K562 (cell line): ENCODE measurements at places on chromosomes 7 and 10.

GRCh38 chr7:70051726-70052125, 453.5 kb downstream of the AUTS2 start:
- no peak for DNase-seq

- DNase-seq: peak; percentile 29
These were observed 328.9 kb upstream of the KCND2 start for GRCh38 chr7:119943942-119944600.

- no peak for DNase-seq
These were observed 7.1 kb downstream of the COBL start for GRCh38 chr7:51309361-51310130.

- no peak for DNase-seq
These were observed 23.9 kb downstream of the CUL1 start for GRCh38 chr7:148722340-148723165.

- peak; percentile 23 for DNase-seq
These were observed 37.2 kb downstream of the CLEC2L start for GRCh38 chr7:139560678-139561077.

DNA sequence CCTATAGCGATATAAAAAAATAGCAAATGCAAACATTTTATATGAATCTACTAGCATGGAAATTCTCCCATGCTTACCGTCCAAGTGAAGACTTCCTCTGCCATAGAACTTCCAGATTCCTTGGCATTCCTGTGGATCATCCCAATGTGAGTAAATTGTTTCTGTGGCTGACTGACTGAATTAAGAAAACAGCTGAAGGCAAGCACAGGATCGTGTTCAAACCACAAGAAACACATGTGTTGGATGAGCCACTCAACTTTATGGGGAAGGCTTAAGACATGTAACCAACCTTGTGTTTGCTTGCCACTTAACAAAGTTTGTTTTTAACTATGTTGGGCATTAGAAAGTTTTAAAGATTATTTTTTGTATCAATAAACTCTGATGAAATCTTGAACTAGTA, 2.6 kb upstream of the MYPN start:
- no peak for DNase-seq

- no peak for DNase-seq
These were observed 611.9 kb upstream of the FOXK1 start for GRCh38 chr7:4070214-4070613.

- peak; percentile 18 for DNase-seq
These were observed 1.9 kb downstream of the VWDE start for GRCh38 chr7:12401538-12402364.

- DNase-seq: no peak
These were observed 70.0 kb upstream of the CC2D2B start for GRCh38 chr10:95837783-95838182.

- no peak for DNase-seq
These were observed 58.2 kb downstream of the POU6F2 start for GRCh38 chr7:39035903-39036302.

- no peak for DNase-seq
These were observed 85.2 kb downstream of the IGF2BP3 start for GRCh38 chr7:23385140-23385539.

DNA sequence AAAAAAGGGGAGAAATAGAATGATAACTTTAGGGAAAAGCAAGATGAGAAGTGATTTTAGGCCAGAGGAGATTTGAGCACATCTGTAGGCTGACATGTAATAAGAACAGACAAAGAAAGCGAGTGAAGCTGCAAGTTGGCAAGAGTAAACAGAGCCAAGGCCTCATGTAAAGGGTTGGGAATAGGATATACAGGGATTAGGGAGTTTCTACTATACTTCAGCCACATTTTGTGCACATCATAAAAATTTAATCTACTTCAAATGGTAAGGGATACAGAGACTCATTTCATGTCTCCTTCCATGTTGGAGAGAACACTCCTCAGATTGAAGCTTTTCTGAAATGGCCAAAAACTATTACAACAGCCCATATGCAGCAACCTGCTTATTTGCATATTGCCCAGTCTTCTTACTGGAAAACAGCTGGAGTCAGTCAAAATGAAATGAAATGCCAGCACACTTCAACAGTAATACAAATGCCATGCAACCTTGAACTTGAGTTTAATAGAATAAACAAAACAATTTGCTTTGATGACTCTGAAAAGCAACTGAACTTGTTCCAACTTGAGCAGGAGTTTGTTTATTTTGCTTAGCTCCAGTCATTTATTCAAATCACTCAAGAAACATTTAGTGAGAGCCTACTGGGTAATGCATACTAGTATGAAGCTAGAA, 49.9 kb downstream of the NRCAM start:
- DNase-seq: no peak

DNA sequence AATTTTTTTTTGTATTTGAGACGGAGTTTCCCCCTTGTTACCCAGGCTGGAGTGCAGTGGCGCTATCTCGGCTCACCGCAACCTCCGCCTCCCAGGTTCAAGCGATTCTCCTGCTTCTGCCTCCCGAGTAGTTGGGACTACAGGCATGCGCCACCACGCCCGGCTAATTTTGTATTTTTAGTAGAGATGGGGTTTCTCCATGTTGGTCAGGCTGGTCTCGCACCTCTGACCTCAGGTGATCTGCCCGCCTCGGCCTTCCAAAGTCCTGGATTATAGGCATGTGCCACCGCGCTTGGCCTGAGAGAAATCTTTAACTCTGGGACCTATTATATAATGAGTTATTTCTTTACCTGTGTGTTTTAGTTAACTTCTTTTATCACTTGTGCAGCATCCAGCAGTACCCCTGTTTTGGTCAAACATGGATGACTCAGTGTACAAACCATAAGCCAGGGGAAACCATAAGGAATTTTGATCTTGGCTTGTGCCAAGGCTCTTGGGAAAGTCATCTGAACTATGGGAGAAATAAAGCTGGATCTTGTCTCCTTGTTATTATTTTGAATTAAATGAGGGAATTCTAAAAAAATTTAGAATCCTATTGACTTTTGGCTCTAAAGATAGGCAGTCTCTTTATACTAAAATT, 23.6 kb upstream of the ZRANB1 start:
- no peak for DNase-seq

- peak; percentile 75 for DNase-seq
These were observed 23.8 kb downstream of the ELN start for GRCh38 chr7:74051629-74052410.

DNA sequence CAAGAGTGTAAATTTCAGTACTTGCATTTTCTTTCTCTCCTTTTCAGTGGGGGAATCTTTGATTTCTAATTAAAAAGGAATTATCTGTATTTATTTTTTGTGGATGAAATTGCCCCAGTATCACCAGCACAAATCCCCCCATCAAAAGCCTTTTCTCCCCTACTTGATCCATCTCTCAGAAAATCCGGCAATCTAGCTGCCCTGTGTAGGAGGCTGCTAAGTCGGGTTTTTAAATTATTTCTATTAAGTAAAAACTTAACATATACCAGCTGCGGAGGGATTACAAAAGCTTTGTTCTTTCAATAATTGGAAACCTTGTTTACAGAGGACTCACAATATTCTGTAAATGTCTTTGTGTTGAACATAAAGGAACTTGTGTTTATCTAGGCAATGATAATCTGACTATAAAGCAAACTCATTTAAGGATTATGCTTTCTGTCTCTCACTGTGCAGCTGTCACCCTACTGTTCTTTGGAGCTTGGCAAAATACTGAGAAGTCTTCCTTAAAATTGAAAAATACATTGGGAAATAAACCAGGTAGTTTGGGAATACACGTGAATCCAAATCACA, 177.4 kb upstream of the PRR15 start:
- no peak for DNase-seq

- no peak for DNase-seq
These were observed 6.7 kb downstream of the FRAT1 start for GRCh38 chr10:97325754-97326153.

DNA sequence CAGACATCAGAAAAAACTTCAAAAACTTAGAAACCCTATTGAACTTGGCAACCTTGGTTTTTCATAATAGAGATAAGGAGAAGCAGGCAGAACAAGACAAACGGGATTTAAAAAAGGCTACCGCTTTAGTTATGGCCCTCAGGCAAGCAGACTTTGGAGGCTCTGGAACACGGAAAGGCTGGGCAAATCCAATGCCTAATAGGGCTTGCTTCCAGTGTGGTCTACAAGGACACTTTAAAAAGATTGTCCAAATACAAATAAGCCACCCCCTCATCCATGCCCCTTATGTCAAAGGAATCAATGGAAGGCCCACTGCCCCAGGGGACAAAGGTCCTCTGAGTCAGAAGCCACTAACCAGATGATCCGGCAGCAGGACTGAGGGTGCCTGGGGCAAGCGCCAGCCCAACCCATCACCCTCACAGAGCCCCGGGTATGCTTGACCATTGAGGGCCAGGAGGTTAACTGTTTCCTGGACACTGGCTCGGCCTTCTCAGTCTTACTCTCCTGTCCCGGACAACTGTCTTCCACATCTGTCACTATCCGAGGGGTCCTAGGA, 115.3 kb downstream of the NRCAM start:
- no peak for DNase-seq

DNA sequence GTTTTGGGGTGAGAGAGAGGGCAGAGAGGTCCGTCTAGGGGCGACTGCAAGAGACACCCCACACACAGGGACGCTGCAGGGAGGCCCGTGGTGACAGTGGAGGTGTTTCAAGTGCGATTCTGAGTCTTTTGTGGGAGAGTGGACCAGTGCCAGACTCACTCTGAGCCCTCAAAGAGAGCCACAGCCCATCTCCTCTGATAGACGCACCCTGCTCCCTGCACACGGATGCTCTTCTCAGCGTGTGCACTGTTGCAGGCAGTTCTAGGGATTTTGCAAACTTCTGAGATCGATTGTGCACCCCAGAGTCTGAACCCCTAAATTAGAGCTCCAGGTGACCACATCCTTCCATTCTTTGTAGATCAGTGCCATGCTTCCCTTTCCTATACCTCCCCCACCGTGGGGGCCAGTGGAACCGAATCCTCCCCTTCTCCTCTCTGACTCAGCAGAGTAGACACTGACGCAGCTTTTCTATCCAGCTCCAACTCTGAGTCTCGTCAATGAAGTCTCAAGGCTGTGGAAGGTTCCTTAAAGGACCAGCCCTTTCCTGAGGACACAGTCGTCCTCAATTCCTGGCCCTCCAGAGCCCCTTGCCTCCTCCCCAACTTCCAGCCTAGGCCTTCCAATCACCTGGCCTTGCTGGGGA, 83.8 kb downstream of the TMEM130 start:
- no peak for DNase-seq

DNA sequence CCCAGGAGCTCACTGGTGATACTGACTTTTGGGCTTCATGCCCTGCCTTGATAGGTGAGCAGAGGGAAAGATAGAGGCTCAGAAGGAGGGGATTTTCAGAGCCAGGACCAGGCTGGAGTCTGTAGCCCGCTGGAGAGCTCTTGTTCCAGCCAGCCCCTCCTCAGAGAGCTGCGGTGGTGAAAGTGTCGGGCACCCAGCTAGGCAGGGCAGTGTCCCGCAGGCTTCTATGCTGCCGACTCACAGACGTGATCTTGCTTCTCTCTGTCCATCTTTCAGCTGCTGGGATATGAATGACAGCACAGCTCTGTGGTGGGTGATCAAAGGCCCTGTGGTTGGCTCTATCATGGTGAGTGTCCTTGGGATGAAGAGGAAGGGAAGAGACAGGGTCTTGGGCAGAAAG, 35.2 kb downstream of the ADCYAP1R1 start:
- DNase-seq: no peak

GRCh38 chr10:59064080-59064692, 112.3 kb upstream of the PHYHIPL start:
- DNase-seq: no peak

DNA sequence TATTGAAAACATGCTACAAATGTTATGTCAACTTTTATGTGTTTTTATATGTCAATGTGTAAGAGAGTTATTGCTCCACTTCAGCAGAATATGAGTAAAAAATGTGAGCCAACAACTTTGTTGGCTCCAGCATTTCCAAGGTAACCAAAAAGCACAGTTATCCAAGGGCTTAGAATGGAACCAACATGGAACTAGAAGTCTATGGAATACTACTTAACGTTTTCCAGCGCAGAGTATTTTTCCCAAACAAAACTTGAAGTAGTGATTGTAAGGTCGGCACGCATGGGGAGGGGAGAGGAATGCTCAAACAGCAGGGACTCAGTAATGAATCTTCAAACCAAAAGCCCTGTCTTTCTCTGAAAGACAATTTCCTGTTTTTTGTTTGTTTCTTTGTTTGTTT, 45.0 kb upstream of the TSPAN13 start:
- no peak for DNase-seq

DNA sequence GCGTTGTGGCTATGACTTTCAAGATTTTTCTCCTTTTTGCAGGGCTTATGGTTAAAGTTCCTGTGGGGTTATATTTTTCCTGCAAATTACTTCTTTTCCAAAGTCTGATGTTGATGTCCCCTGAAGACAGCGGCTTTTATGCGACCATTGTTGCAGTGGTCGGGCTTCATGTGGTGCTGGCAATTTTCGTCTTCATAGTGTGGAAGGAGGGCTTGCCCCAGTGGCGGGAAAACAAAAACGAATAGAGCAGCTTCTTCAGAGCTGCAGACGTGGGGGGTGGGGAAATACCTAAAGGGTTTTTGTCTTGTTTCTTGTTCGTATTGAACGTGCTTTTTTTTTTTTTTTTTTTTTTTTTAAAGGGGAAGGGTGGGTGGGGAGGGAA, 53.8 kb downstream of the MCMBP start:
- DNase-seq: no peak

- DNase-seq: no peak
These were observed 76.4 kb upstream of the NRP1 start for GRCh38 chr10:33410860-33411234.

DNA sequence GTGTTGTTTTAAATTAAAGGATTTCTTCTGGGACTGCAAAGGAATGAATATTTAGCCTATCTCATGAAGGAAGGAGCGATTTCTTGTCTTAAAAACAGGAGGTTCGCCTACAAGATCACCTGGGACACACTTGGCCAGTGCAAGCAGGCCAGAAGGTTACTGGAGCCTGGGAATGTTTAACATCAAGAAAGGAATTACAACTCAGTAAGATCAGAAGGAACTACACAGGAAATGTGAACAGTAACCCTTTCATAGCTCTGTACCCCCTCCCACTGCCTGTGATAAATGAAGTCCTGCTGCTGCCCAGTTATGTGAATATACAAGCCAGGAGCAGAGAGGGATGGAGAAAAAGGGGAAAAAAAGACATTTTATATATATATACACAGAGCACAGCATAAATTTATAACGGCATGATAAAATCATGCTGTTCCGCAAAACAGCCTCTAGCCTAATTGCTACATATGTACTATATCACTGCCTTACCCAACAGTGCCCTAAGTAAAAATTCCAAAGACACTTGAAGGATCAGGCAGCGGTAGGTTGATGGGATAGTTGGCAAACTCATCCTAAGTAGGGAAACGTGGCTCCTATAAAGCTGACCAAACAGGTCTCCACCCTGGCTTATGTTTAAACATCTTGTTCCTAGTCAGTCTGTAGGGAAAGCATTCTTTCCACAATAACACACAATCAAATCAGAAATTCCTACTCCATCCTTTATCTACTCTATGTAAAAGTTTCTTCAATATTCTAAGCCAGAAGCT, 63.8 kb downstream of the ZNF438 start:
- DNase-seq: no peak

- no peak for DNase-seq
These were observed 71.5 kb upstream of the LRRC4 start for GRCh38 chr7:128102490-128103291.
